Lung microvascular endothelial cell (primary cell): ENCODE measurements at places on chromosomes 2 and 18. TPM values are rescaled to one million over a fixed set of nuclear protein-coding genes. Genes with fewer than 3 reads are reported as not detected.

SMAD4 gene
- 22.9 and 46.4 TPM in 2 replicates for total RNA-seq

DNA sequence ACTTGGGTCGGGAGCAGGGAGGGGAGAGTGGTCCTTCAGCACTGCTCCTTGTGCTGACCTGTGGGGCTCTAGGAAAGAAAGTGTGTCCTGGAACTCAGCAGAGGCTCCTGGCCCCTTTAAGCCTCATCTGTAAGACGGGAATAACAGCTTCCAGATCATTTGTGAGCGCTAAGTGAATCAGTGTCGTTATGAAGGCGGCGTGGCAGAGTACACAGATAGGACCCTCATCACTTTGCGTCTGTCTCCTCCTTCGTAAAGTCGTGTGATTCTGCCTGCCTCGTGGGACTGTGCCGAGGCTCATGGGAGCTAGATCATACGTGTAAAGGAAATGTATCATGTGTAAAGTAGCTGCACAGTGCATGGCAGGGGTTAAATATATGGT is 18.6 kb downstream of the COLEC11 start:
- no peak for DNase-seq

- no peak for DNase-seq
Measured at GRCh38 chr18:29712785-29713184, 1329.8 kb downstream of the DSC3 start.

- DNase-seq: no peak
Measured at GRCh38 chr2:70546376-70546775, 7.2 kb downstream of the TGFA start.

- DNase-seq: no peak
Measured at GRCh38 chr2:191169456-191170300, 18.9 kb upstream of the STAT4 start.

GRCh38 chr18:51391731-51392130 is 194.2 kb upstream of the MEX3C start:
- DNase-seq: no peak

GRCh38 chr2:47704287-47704686 is 78.7 kb upstream of the MSH6 start:
- DNase-seq: peak; percentile 14
